NCI-H187 treated with DMSO at 0.1 percent for 48 hours (cell line): ENCODE measurements at places on chromosomes 2 and 18.

DNA sequence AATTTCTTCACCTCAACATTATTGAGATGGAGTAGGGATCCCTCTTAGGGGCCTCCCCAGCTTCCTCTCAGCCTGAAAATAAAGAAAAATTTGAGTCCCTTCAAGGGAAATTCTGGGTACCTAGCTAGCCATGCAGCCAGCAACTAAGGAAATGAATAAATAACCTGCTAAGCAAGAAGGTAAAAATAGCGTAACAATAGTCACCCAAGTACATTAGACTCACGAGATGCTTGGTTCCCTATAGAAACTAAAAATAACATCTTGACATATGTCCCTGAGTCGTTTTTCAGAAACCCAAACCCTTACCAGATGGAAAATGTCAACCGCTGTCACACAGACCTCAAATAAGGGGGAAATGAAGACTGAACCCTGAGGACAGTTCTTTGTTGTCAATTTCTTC, 51.9 kb downstream of the CACNB4 start:
- DNase-seq = no peak

GRCh38 chr18:74906184-74906583, 302.8 kb downstream of the PTGR3 start:
- DNase-seq = no peak

DNA sequence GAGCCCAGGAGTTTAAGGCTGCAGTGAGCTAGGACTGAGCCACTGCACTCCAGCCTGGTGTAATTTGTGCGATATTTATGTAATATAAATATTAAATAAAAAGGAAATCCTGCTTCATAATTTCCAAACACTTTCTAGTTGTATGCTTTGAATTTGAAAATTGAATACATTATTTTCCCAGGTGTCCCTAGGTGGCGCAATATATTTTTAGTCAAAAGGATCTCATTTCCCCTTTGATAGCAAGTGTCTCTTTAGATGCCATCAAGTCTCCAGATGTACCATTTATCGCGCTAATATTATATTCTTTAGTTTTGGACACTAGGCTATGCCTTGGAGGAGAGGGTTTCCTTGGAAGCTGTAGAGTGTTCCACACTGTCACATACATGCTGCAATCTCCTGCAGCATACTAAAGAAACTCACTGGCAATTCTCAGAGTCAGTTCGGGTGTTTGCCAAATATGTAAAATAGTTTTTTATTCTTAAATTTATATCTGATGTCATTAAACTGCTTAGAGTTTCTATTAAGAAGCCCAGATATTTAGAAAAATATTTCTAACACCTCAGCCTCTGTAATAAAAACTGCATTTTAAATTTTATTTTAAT, 5.6 kb upstream of the WDR7 start:
- no peak for DNase-seq

- no peak for DNase-seq
Measured at GRCh38 chr2:179238027-179238426, 26.6 kb downstream of the SESTD1 start.

DNA sequence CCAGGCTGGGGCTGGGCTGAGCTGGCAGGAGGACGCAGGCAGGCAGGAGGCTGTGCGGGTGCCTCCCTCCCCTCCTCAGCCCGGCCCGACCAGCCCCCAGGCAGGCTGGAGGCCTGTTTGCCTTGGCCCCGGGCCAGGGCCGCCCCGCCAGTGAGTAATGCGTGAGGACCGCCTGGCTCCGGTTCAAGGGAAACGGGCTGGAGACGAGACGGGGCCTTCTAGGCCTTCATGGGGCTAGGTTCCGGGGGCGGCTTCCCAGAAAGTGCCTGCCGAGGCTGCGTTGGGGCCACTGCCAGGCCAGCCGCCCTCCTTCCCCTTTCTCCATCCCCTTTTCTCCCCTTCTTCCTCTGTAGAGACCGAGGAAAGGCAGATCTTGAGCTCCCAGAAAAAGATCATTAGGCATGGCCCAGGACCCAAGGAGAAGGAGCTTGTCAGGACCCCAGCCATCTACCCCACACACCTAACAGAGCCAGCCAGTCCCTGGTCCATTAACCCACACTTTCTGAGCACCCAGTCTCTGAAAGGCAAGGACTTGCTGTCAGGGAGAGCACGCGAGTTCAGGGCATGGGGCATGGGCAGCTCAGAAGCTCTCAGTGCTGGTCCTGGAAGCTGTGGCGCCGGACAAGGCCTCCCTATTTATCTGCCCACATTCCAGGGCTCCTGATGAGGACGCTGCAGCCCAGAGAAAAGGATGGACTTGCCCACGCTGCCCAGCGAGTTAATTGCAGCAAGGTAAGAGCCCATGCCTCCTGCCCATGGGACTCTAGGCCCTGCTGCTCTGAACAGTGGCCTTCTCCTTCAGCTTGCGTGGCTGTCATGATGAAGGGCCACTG, 48.5 kb downstream of the SMAD7 start:
- DNase-seq = no peak

DNA sequence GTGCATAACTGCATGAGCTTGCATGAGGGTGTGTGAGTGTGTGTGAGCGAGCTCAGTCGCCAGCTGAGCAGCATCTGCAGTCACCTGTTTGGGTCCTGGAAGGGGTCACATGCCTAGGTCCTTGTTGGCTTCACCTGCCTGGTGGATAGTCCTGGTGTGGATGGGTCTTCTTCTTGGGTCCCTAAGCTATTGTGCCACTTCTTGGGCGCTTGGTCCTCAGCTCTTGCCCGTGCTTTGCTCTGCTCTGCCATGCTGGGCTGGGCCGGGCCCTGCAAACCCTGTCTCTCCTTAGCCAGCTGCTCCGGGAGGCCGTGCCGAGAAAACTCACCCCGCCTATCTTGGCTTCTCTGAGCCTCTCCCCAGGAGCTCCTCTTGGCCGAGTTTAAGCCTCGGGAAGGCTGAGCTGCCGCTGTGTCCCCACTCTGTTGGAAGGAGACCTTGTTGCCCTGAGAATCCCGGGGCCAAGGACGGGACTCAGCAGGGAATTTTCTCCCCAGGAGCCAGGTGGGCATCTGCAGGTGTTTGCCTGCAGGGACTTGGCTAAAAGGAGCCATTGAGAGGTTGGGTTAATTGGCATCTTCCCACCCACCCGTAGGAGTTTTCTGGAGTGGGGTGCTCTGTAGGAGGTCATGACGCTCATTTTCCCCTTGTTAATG, 300.8 kb downstream of the NDUFA10 start:
- DNase-seq = no peak
